Fibroblast of gingiva (primary cell): ENCODE measurements at places on chromosomes 6 and 20.

DNA sequence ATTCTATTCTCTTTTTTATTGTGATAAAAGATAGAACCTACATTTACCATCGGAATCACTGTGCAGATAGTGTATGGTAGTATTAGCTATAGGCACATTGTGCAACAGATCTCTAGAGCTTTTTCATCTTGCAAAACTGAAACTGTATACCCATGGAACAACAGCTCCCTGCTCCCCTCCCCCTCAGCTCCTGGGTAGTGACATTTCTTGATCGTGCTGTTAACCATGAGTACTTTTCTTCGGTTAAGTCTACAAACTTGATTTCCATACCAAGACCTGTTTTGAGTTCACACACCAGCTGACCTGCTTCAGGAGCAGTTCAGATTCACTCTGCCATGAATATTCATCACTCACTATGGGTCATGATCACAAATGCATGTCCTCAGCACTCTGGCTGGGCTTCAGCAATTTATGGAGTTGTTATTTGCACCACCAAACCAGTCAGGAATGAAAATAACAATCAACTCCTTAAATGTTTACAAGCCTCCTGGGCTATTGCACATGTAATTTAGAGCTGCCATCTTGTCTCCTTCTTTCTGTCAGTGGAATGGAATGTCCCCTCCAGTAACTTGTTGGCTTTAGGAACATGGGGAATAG is 32.8 kb downstream of the PRDM1 start:
- no peak for DNase-seq

GRCh38 chr6:156359912-156360311 is 417.3 kb upstream of the ARID1B start:
- no peak for DNase-seq

DNA sequence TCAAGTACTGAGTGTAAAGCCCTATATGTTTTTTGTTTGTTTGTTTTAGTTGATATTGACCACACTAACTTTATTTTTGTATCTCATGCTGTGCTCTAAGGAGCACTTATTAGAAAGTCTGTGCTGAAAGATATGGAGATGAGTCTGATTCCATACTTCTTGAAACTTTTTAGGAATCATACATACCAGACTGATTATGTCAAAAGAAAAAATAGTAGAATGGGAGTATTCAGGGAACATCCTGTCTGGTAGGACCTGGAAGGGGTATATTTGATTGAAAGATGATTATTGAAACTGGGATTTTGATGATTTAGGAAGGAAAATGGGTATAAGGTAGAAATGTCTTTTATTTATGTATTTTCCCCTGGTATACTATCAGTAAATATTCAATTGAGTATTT is 111.4 kb downstream of the QKI start:
- DNase-seq, result no peak

- no peak for DNase-seq
Measured at GRCh38 chr6:149061930-149062329, 255.6 kb upstream of the TAB2 start.

GRCh38 chr20:59461526-59461925 is 142.8 kb upstream of the PHACTR3 start:
- DNase-seq, result no peak

- DNase-seq, result no peak
Measured at GRCh38 chr6:33815854-33816253, 12.1 kb upstream of the MLN start.

- no peak for DNase-seq
Measured at GRCh38 chr6:18513253-18513798, 126.2 kb downstream of the RNF144B start.

- no peak for DNase-seq
Measured at GRCh38 chr20:2163312-2163711, 61.7 kb downstream of the STK35 start.

GRCh38 chr6:160005861-160006540 is 37.1 kb downstream of the IGF2R start:
- peak; percentile 33 for DNase-seq

- no peak for DNase-seq
Measured at GRCh38 chr6:149929422-149929821, 6.5 kb upstream of the RAET1G start.

- DNase-seq, result peak; percentile 53
Measured at GRCh38 chr6:145199961-145200360, 535.4 kb downstream of the EPM2A start.

GRCh38 chr20:34925981-34926380 is 29.6 kb downstream of the GSS start:
- no peak for DNase-seq

GRCh38 chr20:36845288-36845971 is 30.5 kb upstream of the TLDC2 start:
- no peak for DNase-seq

GRCh38 chr20:62378215-62378614 is 8.7 kb upstream of the RPS21 start:
- no peak for DNase-seq

- no peak for DNase-seq
Measured at GRCh38 chr6:119037941-119038623, 40.4 kb downstream of the FAM184A start.

- DNase-seq, result no peak
Measured at GRCh38 chr6:118764766-118765165, 113.4 kb upstream of the CEP85L start.

DNA sequence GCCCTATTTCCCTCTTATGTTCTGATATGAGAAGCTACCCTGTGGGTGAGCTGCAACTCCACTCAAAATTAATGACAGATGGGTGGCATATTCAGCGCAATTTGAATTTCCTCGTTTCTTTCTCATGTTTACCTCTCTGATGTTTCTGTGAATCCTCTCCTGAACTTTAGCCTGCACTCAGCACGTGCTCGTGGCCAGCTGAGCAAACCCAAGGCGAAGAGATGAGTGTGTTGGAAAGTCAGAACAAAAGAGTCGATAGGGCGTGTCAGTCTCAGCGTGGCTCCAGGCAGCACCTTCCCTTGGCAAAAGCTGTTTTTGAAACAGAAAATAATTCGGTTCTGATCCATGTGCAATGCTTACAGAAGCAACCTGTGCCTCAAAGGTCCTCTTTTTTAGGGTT is 226.1 kb upstream of the GMDS start:
- no peak for DNase-seq

DNA sequence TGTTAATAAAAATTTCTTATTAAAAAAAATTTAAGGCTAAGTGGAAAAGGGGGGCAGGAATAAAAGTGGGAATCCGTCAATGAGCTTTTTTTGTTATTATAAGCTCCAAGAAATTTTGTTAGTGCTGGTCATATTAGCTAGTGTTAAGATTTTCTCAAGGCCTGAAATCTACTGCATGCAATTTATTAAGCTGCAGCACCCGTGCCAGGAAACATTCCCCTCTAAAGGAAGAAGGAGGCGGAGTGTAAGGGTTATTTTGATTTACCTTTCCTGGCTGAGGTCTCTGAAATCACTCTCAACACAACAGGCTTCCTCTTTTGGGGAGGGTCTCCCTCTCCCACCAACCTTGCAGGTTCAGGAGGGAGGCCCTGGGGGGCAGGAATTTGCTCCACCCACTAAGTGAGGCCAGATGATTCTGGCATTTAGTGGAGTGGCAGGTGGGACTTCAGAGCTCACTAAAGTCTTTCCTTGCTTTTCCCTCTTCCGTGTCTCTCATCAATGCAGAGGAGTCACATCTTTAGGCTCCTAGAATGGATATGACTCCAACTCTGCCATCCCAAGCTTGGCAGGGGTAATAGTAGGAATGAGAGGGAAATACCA is 168.8 kb downstream of the BCAS1 start:
- no peak for DNase-seq

GRCh38 chr6:45843848-45844521 is 171.7 kb downstream of the CLIC5 start:
- peak; percentile 52 for DNase-seq

GRCh38 chr6:5107341-5107740 is 22.2 kb downstream of the PPP1R3G start:
- DNase-seq, result no peak

DNA sequence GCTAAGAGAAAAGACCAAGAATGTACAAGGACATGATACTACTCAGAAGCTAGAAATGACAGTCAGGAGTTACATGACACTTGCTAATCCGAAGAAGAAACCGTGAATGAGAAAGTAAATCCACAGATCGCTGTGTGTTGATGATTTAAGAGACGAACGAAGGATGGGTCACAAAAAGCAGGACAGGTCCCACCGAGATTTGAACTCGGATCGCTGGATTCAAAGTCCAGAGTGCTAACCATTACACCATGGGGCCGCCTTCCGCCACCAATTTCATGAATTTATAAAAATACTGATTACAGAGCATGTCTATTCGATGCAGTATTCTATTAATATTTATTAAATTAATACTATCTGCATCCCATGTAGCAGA is 54.0 kb upstream of the BTN3A2 start:
- peak; percentile 58 for DNase-seq

DNA sequence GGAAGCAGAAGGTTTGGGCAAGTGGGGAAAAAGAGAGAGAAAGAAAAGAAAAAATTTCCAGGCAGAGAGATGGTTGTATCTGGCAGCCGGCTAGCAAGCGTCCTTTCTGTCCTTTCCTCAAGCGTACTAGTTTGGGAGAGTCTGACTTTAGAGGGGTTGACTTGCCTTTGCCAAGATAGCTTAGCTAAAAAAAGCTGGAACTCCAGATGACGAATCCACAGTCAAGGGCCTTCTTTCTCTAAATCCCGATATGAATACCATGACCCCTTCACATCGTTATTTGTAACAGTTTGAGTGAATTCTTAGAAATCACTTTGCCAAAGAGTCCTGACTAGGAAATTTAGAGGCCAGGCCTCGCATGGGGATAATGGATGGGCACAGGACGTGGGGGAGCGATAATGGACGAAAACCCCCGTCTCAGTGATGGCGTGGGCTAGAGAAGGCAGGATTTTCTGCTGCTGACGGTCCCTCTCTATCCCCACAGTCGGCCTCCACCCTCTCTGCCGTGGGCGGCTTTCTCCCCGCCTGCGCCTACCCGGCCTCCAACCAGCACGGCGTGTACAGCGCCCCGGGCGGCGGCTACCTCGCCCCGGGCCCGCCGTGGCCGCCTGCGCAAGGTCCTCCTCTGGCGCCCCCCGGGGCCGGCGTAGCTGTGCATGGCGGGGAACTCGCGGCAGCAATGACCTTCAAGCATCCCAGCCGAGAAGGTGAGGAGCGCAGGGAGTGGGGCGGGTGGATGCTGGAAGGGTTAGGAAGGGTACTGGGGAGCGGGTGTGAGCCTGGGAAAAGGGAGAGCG is 3.5 kb downstream of the PAX1 start:
- no peak for DNase-seq

DNA sequence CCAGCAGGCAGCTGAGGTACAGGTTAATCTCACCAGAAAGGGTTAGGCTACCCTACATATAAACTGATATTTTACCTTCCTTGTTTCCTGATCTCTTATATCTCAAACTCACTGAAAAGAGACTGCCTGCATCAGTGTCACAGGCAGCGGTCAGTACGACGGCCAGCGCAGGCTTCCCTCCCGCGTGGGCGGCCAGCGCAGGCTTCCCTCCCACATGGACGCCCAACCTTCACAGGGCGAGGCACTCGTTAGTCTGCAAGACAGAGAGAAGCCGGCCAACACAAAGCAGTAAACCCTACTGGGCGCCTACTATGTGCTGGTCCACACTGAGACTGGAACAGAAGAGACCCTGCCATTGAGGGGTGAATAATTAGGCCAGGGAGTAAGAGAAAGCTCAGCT is 33.0 kb downstream of the TTI1 start:
- DNase-seq, result no peak

- DNase-seq, result no peak
Measured at GRCh38 chr6:45927421-45928320, 88.0 kb downstream of the CLIC5 start.

DNA sequence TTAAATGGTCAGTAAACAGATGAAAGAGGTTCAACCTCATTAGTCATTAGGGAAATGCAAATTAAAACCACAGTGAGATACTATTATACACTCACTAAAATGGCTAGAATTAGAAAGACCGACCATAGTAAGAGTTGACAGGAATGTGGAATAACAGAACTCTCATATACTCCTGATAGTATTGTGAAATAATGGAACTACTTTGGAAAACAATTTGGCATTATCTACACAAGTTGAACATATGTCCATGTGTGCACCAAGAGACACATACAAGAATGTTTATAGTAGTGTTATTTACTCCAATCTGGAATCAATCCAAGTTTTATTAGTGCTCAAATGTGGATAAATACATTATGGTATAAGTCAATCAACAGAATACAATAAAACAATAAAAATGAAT is 59.6 kb downstream of the AK9 start:
- DNase-seq, result no peak

DNA sequence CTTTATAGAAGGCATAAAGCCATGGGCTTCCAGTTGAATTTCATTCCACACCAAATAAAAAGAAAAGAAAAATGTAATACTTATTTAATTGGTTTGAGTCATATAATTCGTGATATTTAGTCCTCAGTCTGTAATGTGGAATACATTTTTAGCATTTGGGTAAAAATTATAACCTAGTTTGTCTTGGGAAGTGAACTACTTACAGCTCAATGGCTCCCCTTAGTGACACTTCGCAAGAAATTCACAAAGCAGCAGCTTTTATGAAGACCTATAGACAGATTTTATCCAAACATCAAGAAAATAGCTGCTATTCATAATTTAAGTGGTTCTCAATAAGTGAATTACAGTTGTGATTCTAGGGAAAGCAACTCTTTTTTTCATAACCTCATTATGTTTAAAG is 72.1 kb downstream of the RSPO3 start:
- peak; percentile 60 for DNase-seq

- no peak for DNase-seq
Measured at GRCh38 chr20:24962182-24962492, 13.1 kb downstream of the CST7 start.

DNA sequence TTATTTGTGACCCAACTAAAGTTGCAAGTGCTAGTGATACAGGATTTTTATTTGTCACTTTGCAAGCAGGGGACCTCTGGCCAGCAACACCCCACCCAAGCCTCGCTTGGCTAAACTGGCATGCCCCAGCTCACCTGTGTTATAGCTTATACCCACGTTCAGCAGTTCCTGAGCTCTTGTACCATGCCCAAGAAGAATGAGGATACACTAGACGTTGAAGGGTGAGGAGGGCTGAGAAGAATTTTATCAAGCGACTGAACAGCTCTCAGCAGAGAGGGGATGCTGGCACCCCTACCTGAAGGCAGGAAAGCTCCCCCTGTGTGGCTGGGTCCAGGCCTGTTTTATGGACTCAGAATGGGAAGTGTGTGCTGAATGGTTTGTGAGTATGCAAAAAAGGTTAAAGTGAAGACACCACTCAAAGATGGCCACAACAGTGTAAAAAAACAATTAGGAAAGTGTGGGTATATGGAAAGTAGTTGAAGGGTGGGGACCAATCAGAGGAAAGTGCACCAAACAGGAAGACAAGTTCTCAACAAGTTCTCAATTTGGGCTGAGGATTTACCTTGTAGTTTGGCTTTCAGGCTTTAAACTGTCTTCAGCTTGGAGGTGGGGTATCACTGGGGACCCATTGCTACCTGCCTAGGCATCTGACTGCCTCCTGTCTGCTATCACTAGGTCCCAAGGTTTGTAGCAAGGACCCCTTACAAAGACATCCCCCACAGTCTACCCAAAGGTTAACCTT is 15.0 kb downstream of the BTN2A1 start:
- DNase-seq, result no peak

DNA sequence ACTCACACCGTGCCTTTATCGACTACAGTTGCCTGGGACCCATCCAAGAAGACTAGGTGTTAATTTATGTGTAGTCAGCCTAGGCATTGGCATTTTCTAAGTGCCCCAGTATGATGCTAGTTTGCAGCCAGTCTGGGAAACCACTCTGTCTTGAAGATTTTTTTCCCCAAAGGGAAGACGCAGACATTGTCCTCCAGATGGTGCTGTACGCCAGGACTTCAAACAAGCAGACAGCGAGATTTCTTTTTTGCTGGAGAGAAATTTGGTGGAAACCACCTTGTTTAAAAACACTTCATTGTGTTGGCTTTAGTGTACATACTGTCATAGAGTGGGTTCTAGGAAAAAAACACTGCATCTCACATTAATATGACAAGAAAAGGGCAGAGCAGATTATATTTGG is 30.0 kb downstream of the ALDH5A1 start:
- DNase-seq, result peak; percentile 29
